Right hindlimb (tissue), 1 donor: ENCODE measurements at places on chromosomes 3 and 15.

GRCh38 chr15:79680720-79681119 lies 216.1 kb downstream of the MTHFS start:
- DNase-seq, result no peak

- no peak for DNase-seq
Measured at GRCh38 chr15:70653426-70653825, 109.9 kb downstream of the UACA start.

GRCh38 chr15:52085299-52085698 lies 27.3 kb downstream of the BCL2L10 start:
- DNase-seq, result no peak

DNA sequence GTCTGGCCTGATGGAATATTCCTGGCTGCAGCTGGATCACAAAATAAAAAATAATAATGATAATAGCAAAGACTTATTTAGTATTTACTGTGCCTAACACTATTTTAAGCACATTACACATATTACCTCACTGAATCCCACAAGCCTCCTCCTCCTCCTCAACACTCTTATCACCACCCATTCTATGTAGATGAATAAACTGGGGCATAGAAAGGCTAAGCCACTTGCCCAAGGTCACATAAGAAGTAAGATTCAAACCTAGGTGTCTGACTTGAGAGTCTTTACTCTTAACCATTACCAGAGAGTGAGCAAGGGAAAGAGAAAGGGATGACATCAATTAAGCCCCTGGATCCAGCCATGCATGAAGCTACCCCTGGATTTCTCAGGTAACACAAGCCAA lies 493.1 kb downstream of the SHQ1 start:
- no peak for DNase-seq

DNA sequence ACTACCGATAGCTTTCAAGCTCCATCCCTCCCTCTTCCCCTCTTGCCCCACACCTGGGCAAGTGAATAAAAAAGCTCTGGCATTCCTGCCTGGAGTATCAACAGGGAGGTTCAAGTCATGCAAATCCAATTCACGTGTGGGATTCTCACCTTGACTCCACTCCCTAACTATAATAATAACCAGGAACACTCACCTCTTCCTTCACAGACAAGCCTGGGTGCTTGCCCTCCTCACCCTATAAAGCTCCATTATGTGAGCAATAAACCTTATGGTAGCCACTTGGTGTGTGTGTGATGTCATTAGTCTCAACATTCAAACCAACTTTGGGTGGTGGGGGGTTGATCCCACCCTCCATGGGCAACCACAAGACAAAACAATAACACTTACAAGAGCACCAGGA lies 16.6 kb downstream of the CHDH start:
- no peak for DNase-seq
